ENCODE measurements at places on chromosomes 7 and 10.

GRCh38 chr7:2873686-2874551 is 29.8 kb upstream of the GNA12 start:
- no peak for DNase-seq

DNA sequence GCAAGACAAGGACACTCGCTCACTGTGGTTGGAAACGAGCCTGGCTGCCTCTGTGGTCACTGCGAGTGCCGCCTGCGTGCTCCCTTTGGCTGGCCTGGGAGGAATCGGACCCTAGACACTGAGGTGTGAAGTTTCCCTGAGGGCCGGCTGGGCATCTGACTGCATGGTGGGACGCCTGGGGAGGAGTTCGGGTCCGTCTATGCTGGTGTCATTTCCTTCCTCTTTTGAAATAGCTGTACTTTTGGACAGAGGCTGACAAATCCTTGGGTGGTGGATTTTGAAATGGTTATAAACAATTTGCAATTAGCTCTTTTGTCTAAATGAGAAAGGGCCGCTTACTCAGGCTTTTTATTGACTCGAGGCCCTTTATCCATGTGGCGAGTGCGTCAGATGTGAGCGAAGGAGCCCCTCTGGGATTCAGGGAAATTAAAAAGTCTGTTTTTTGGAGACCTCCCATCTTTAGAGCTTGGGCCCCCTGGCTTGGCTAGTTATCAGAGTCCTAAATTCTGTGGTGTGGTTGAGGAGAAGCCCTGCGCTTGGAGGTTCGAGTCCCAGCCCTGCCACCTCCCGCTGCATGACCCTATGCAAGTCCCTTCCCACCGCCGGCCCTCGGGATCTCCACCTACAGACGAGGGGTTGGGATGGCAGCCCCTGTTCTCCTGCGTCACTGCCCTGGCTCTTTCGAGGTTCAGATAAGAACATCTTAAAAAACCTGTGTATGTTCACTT is 147.1 kb downstream of the RGS10 start:
- DNase-seq = no peak

DNA sequence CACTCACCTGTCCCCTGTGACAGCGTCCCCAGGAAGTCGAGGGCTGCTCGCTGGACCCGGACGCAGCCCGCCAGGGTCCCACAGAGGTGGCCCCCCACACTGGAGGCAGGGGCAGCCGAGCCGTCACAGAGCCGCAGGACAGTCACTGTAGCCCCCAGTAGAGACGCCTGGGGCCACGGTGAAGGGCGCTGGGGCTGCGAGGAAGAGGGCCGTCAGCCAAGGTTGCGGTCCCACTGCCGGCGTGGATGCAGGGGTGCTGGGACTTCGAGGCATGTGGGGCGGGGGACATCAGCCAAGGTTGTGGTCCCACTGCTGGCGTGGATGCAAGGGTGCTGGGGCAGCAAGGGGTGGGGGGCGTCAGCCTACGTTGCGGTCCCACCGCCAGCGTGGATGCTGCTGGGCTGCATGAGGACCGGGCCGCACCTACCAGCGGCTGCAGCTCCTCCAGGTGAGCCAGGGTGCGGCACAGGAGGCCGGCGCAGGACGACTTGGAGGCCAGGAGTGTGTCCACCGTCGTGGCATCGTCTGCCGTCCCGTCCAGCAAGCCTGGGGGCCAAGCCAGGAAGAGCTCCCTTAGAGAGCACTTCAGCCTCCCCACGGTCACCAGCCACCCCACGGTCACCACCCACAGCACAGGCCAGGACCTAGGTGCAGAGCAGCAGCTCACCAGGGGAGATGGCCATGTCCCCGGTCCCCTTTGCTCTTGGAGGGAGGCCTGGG is 13.9 kb downstream of the BRAT1 start:
- DNase-seq = no peak

DNA sequence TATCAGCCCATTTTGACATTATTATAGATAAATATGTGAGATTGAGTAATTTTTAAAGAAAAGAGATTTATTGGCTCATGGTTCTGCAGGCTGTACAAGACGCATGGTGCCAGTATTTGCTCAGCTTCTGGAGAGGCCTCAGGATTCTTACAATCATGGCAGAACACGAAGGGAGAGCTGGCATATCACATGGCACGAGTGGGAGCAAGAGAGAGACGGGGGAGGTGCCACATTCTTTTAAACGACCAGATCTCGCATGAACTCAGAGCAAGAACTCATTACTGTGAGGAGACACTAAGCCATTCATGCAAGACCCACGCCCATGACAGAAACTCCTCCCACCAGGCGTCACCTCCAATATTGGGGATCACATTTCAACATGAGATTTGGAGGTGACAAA is 40.1 kb upstream of the ZNF488 start:
- no peak for DNase-seq

DNA sequence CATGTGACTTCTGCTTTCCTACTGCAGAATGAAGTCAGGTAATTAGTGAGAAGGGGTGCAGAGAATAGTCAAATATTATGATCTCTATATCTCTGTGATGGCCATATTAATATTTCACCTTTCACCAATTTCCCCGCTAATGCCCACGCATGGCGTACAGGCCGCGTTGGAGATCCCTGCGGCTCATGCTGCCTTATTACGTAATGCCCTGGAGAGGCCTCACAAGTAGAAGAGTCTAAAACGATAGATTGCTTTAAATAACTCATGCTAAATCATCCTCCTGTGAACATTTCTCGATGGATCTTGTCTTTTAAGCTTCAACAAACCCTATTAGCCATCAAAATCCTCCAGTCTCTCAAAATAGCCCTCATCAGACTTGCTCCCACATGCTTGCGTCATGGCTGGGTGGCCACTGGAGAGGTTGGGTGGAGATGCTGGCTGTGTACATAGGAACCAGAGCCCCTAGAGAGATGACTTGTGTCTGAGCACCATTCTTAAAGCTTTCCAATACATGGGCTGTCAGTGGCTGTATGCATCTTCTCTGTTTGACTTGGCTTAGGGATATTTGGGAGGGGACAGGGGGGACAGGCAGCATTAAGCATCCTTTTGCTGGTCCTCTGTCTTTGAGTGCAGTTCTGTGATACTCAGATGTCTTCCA is 79.5 kb upstream of the INSYN2A start:
- DNase-seq = no peak

DNA sequence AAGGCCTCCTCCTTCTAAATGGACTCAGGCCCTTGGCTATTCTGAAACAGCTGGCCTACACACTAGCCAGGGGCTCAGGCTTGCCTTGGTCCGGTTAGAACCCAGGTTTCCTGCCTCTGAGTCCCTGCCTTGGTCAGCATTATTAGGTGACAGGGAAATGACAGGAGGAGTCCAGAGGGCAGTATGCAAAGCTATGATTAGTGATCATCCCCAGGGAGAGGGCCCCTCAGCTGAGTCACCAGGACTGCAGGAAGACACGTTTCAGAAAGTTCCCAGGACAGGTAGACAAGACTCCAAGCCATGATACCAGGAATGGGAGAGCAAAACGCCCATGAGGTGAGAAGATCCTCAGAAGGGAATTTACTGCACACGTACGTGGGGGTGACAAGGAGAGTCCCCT is 301.1 kb upstream of the COBL start:
- no peak for DNase-seq

DNA sequence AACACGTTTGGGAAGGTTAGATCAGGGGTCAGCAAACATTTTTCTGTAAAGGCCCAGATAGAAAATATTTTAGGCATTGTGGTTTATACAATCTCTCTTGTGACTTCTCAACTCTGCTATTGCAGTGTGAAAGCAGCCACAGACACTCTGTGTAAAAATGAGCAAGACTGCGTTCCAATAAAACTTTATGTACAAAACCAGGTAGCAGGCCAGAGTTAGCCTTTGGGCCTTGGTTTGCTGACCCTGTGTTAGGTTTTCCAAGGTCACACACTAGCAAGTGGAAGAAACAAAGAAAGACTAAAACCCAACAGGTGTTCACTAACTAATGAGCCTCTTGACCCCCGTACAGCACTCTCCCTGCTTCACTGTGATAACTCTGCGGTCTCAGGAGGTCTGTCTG is 14.9 kb upstream of the PAXIP1 start:
- DNase-seq = no peak

DNA sequence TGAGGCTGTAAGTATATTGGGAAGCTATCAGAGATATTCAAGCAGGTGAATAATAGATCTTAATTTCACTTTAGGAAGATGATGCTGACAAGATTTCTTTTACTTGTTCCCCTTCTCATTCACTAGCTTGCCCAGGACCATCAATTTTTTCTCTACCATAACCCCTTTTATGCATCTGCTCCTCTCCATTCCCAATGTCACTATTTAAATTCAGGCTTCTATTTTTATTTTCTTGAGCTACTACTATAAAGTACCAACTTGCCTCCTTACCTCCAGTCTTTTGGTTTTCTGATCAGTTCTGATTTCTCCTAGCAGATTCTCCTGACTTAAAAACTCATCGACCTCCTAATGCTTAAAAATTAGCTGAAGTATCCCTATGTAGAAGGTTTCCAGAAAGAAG is 97.7 kb upstream of the SMIM30 start:
- DNase-seq = no peak

GRCh38 chr10:93512565-93512964 is 16.2 kb downstream of the CEP55 start:
- no peak for DNase-seq

GRCh38 chr7:43362652-43363034 is 220.3 kb upstream of the STK17A start:
- no peak for DNase-seq

GRCh38 chr10:133329491-133330202 is 7.0 kb downstream of the CALY start:
- peak; percentile 82 for DNase-seq

DNA sequence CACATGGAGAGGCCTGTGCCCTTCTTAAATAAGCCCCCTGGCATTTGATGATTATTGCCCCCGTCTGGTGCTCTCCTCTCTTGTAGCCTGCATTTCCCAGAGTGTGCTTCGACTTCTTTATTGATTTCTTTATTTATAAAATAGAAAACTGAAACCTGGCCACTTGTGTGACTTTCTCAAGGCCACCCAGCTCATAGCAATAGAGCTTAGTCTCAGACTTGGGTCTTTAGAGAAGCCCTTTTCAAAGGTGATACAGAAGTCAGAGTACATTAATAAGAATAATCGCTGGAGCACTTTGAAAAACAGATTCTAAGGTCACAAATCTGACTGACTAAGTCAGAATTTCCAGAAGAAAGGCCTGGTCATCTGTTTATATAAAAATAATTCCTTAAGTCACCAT is 86.6 kb downstream of the NOC3L start:
- DNase-seq = no peak

DNA sequence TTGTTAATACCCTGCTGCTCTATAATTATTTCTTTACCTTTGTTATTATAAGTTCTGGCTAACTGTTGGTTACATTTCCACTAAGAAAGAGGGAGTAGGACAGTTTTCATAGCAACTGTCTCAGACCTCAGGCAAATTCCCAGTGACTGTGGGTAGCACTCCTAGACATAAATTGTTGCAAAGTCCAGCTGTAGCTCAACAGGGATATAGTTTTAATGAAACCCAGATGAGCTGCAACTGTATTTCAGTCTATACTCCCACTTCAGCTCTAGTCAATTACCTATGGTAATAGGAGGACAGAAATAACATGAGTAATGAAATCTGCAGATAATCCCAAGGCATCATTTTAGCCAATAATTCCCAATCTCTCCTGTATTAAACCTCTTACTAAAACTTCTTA is 103.0 kb upstream of the SEMA3A start:
- no peak for DNase-seq

DNA sequence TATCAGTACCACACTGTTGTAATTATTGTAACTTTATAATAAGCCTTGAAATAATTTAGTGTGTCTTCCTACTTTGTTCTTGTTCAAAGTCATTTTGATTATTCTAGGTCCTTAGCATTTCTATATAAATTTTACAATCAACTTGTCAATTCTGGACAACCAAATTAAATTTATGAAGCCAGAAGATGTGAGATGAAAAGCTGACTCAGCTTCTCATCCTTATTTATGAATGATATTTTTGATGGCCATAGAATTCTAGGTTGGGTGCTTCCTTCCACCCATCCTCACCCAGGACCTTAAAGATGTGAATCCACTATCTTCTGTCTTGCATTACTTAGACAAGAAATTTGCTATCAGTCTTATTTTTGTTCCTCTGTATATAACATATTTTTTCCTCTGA is 261.1 kb downstream of the GFRA1 start:
- DNase-seq = no peak

GRCh38 chr10:132399117-132400035 is 2.4 kb downstream of the PWWP2B start:
- DNase-seq = no peak

- no peak for DNase-seq
Measured at GRCh38 chr10:33265621-33266020, 68.8 kb downstream of the NRP1 start.

DNA sequence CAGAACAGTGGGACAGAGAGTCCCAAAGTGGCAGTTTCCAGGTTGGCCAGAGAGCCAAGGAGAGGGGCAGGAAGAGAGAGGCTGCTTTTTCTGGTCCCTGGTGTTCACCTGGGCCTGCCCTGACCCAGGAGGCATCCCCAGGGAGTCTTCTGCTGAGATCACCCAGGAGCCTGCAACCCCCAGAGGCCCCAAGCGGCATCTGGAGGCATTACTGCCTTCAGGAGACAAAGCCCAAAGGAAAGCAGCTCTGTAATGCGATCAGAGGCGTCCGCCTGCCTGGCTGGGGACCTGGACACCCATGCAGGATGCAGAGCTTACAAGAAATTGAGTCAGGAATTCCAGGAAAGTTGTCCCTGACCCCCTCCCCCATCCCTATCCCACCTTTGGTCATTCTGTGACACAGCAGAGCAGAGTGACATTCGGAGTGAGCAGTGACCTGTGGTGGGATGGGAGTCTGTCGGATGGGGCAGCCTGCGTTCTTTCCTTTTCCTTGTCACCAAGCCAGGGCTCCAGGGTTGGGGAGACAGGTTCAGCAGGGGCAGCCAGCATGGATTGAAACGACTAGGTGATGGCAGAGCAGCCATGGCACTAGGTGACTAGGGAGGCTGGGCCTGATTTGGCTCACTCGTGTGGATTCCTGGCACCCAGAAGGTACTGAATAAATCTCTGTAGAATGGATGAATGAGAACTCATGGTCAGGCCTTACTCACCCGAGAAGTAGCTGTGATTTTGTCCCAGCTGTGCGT is 10.4 kb downstream of the UNC5B start:
- no peak for DNase-seq

- DNase-seq = no peak
Measured at GRCh38 chr7:27905951-27906350, 166.0 kb downstream of the TAX1BP1 start.

DNA sequence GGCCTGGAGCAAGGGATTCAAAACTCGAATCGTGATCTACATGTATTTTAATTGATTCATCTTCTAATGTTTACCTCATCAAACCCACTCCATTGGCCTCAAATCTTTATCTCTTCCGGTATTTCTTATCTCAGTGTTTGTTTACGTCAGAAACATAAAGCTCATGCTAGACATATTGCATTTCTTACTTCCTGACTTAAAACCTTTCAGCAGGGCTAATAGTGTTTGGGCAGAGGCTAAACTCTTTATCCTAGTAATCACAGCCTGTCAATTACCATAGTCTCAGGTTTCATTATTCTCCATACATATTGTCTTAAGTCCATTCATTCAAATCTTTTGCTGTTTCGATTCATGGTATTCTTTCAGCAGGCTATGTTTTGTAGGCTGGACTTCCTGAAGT is 81.3 kb upstream of the AGR3 start:
- DNase-seq = no peak

Measured in natural killer cell (primary cell).